SHP77 treated with DMSO at 0.1 percent for 48 hours (cell line): ENCODE measurements at places on chromosomes 7 and 10.

- no peak for DNase-seq
Measured at GRCh38 chr10:69348816-69349541, 67.7 kb downstream of the TACR2 start.

DNA sequence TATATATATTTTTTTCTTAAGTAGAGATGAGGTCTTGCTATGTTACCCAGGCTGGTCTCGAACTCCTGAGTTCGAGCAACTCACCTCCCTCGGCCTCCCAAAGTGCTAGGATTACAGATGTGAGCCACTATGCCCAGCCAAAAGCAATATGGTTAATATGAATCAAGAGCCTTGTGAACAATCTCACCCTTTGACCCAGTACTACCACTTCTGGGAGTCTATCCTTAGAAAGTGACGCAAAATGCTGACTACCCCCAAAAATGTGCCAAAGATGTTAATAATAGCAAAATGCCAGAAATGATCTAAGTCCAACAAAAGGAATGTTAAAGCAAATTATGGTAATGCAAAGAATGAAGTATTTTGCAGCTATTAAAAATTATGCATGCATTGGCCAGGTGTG, 44.3 kb downstream of the HOXA1 start:
- DNase-seq = no peak

DNA sequence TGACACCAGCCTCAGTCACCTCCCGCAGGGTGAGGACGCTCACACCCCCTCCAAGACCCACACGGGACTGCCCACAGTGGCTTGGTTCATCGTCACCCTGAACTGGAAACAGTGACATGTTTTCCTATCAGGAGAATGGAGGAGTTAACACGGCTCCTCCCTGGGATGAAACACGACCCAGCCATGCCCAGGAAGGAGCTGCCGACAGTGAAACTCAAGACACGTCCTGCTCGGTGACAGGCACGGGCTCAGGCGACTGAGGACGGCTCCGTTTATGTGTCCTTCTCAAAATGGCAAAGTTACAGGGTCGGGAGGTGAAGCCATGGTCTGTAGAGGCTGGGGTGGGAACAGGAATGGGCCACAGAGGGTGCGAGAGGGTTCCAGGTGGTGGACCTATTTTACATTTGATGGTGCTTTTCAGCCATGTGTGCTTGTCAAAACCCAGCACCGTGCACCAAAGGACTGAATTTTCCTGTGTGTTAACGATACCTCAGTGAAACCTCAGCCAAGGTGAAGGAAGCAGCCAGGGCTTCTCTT, 272.4 kb downstream of the ADARB2 start:
- no peak for DNase-seq

- DNase-seq = no peak
Measured at GRCh38 chr7:82255706-82256105, 187.9 kb downstream of the CACNA2D1 start.

DNA sequence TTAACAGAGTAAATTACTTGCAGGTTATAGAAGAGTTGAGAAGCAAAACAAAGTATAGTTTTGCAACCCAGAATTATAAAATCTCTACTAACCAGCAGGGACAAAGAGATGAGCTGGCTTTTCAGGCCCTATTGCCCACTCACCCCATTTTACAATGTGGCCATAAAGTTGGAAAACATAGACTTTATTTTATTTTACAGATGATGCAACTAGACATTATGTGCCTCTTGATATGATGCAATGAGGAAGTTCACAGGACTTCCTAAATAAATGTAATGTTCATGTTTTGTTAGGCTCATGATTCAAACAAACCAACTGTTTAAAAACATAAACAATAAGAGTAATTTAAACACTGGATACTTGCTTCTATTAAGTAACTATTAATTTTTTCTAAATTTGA, 141.1 kb upstream of the WNT16 start:
- no peak for DNase-seq

DNA sequence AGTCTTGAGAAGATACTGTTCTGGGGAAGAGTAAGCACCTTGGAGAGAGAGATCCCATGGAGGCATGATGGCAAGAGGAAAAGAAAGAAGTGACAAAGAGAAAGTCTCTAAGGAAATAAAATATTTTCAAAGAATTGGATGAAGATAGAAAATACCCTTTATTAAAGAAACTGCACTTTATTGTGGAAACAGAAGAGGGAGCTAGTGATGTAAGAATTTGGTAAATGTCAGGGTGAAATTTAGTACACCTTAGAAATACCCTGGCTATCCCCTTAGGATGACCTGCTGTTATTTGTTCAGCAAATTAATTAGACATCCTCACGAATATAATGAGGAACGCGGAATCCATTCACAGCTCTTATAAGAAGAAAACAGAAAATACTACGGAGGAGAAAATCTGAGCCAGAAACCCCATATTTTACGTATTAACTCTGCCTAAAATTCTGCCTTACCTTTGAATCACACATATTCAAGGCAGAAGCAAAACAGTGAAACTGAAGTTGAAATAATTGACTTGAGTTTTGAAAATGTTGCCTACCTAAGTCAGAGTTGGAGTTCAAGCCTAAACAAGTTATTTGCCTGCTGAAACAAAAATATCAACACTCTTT, 90.7 kb downstream of the TFPI2 start:
- DNase-seq = no peak

- no peak for DNase-seq
Measured at GRCh38 chr10:52485462-52485861, 171.4 kb downstream of the DKK1 start.

DNA sequence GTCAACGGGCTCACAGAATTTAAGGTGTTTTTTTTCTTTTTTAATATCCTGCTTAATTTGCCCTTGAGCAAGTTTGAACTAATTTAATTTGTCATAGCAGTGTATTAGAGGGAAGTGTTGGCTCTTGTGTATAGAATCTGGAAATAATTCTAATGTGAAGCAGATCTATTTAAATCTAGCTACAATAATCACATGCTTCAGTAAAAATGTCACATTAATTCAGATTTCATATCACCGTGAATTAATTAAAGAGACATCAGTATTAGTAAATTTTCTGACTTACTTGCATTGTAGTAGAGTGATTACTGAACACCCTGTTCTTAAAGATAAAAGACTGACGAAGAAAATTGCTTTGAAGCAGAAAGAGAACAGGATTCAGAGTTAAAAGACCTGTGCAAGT, 124.7 kb downstream of the DGKB start:
- DNase-seq = no peak

DNA sequence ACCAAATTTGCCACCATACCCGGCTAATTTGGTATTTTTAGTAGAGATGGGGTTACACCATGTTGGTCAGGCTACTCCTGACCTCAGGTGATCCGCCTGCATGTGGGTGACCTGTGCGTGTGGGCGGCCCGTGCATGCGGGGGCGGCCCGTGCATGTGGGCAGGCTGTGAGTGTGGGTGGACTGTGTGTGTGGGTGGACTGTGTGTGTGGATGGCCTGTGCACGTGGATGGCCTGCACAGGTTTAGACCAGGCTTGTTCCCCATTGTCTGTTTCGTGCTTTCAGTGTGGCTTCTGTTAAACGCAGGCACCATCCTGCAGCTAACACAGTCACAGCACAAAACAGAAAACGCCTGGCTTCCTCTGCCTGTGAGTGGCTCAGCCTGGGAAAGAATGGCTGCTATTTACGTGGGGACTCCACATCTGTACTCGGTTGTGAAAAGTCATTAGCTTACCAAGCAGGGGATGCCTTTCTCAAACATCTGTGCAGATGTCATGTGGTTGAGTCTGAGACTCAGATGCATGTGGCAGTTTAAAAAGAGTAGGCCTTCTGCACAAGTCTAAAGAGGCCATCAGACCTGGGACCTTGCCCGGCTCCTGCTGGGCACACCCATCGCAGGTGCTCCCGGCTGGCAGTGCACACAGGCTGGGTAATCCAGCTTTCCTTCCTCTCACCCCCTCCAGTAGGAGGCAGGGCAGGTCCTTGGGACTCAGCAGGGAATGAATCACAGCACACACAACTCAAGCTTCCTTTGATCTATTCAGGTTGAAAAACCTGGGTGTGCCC, 91.6 kb downstream of the COBL start:
- DNase-seq = no peak

DNA sequence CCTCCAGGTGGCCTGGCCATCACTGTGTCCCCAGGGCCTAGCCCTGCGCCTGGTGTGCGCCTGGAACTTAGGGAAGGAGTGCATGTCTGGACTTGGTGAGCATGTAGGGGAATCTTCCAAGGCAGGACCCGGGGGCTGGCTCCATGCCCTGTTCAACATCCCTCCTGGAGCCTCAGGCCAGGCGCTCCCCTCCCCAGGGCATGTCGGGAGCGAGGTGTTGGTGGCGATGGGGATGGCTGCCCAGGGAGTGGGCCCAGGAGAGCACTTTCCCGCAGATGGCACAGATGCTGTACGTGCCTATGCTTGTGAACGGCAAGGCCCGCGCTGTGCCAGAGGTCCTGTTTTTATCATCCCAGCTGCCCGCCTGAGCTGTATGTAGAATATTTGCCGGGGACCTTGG, 55.0 kb downstream of the CDH23 start:
- no peak for DNase-seq

- DNase-seq = no peak
Measured at GRCh38 chr7:158595068-158595467, 7.4 kb upstream of the PTPRN2 start.

DNA sequence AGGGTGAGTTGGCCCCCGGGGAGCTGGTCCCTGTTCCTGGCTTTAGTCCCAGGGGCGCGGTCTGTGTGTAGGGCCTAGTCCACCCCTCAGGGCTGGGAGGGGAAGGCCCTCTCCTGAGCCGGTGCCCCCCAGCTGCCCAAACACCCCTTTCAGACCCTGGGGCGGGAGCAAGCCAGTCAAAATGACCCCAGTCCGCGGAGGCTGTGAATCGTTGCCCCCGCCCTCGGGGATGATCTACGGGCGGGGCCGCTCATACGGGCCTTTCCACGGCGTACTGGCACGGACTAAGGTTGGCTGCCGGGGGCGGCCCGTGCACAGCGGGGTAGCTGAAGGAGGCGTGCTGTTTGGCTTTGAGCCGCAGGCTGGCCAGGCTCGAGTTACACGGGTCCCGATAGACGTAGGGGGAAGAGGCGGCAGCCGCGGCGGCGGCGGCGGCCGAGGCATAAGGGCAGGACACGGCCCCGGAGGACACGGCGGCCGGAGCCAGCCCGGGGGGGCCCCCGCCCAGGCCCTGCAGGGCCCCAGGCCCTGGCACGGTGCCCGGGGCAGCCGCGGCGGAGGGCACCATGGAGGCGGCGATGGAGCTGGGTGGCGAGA, 4.3 kb downstream of the ELOVL3 start:
- DNase-seq = peak; percentile 6

GRCh38 chr10:103618575-103619423, 125.3 kb downstream of the NEURL1 start:
- DNase-seq = no peak

- no peak for DNase-seq
Measured at GRCh38 chr7:127847641-127848040, 183.6 kb downstream of the LRRC4 start.
